ENCODE measurements at places on chromosomes 3 and 15. TPM values are rescaled to one million over a fixed set of nuclear protein-coding genes. Genes with fewer than 3 reads are reported as not detected.

DNA sequence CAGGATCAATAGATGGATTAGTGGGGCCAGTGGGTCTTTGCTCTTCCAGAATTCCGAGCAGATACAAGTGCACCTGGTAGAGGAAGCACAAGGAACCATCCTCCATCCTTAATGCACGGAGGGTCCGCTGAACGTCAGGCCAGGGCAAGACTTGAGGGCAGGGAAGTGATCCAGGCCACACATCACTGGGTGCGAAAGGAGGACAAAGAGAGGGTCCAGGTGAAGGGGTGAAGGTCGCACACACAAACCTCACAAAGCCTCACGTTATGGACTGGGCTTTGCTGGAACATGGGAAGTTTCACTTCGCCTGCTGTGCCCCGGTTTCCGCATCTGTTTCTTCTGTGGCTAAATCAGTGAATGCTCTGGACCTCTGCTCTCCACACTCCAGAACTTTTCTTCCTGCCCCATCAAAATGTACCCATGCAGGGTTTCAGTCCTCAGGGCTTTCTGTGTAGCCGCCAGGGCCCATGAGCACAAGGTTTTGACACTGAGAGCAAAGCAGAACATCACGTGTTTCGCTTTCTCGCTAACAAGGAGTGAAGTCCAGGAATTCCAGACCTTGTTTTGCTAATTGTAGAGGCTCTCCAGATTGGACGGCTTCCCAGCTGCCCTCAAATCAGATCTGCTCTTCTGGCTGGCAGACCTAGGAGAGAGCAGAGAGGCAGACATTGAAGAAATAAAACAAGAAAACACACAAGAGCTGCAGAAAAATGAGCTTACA, 56.3 kb downstream of the KLF15 start:
- no peak for DNase-seq

CLSTN2 gene
- total RNA-seq, result 8.4 TPM

DNA sequence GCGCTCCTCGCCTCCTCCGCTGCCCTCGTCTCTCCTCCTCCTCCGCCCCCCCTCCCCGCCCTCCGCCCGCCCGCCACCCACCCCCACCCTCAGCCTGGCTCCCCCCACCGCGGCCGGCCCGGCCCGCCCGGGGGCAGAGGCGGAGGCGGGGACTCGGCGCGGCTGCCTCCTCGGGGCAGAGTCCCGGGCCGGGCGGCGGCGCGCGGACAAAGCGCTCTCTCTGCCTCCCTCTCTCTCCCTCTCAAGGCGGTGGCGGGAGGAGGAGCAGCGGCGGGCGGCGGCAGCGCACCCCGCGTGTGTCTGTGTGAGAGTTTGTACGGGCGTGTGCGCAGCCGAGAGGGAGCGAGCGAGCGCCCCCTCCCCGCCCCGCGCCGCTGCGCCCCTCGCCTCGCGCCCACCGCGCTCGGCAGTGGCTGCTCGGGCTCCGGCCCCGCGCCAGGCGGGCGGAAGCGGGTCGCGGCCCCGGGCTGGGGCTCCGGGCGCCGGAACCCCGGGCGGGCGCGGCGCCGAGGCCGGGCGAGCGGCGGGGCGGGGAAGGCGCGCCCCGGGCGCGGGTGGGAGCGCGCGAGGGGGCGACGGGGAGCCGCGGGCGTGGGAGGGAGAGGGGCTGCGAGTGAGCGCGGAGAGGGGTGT, at the start of gene IGF2BP2:
Gene IGF2BP2 (minus strand): TSS at position 37 of the 633 bp plus-strand sequence. CDS start 82 bp downstream, outside the sequence.
- DNase-seq, result peak; percentile 91

GRCh38 chr15:43879386-43880355, 52.9 kb downstream of the WDR76 start:
- DNase-seq, result no peak

- DNase-seq, result no peak
These were observed 808.7 kb downstream of the GRM7 start for GRCh38 chr3:7669641-7670040.

DNA sequence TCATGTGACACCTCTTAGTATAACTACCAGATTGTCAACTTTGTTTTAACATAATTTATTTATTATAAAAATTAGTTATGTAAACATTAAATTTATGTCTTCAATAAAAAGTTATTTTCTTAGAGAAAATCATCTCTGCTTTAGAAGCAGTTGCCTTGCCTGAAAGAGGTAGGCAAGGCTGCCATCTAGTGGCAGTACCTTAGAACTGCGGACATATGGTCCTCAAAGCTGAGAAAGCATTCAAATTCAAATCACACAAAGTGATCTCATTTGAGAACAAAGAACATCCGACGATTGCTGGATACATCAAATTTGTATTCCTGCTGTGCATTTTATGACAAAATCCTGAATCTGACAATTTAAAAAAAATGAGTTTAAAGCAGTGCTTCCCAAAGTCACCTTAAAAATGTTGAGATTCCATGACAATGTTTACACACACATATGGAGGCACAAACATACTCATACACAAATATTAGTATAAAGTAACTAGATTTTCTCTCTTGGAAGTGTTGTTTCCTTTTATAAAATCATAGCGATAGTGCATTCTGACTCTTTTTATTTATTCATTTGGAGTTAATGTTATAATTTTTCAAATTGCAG, 617.4 kb downstream of the CADM2 start:
- DNase-seq, result no peak

- DNase-seq, result no peak
These were observed 452.8 kb downstream of the ROBO1 start for GRCh38 chr3:79314962-79315361.

GRCh38 chr3:15094187-15094875, 4.6 kb downstream of the RBSN start:
- DNase-seq, result no peak

SLC6A1 gene
- total RNA-seq, result 0.57 TPM

- DNase-seq, result peak; percentile 98
These were observed at the start of gene USP3 for GRCh38 chr15:63504247-63504978. TSS of gene USP3 (plus strand) at chr15:63504593. CDS start at chr15:63504740, 147 bp downstream.

DNA sequence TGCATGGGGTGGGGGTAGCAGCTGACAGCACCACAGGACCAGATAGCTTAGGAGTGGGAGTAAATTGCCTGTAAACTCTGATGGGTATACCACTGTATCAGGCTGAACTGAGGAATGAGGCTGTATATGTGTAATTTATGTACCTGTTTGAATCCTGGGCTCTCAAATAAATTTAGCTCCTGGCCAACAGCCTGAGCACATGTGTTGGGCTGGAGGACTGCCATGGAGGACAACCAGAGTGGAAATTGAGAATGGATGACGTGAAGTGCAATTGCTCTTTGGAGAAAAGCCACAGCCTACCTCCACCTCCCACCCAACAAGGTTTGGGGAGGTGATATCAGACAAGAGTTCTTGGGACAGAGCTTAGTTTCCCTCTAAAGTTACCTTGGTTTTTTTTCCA, 328.6 kb upstream of the PROK2 start:
- no peak for DNase-seq

DNA sequence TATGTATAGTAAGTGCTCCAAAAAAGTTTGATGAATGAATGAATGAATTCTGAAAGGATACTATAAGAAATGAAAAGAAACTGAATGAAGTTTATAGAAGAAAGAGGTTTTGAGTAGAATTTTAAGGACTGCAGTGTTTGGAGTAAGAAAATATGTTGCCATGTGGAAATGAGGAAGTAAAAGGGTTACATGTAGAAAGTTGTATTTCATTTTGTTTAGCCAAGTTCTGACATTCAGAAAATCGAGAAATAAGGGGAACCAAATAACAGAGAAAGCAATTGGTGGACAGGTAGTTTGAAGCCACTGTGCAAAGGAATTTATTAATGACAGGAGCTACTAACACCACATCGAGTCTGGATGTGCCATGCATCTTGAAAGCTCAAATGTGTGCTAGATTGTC, 200.7 kb downstream of the SATB1 start:
- DNase-seq, result no peak

LRRC3B gene
- total RNA-seq, result 0.38 TPM

EFCAB12 gene
- not detected for total RNA-seq

CMTM6 gene
- 11.3 TPM for total RNA-seq

- DNase-seq, result peak; percentile 90
These were observed 76.7 kb downstream of the CBLB start for GRCh38 chr3:105791919-105792786.

LOXL1 gene
- 15.9 TPM for total RNA-seq

GRCh38 chr15:74788683-74789151, 6.8 kb downstream of the CSK start:
- no peak for DNase-seq

SEMA3G gene
- total RNA-seq, result 12.3 TPM

- DNase-seq, result no peak
These were observed 4.9 kb downstream of the MRPL47 start for GRCh38 chr3:179599531-179599930.

DNA sequence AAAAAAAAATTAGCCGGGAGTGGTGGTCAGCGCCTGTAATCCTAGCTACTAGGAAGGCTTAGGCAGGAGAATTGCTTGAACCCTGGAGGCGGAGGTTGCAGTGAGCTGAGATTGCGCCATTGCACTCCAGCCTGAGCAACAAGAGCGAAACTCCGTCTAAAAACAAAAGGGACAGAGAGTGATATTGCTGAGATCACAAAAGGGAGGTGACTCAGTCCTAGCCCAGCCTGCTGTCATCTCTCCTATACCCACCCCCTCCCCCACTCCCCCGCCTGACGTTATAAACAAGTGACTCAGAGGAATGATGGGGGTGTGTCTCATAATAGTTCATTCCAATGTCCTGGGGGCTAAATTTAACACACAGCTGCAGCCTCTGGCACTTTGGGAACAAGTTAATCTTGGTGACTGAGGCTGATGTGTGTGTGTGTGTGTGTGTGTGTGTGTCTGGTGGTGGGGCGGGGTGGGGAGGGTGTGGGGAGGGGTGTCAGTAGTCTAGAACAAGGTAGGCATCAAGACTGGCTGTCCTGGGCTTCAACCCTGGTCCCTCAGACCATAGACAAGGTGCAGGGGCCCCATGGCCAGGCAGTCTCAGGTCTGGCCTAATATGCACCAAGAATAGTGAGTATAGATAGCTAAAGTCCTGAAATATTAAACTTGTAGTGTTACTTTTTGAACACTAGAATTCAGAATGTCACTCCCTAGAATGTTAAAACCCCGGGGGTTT, 1.3 kb upstream of the KLHL40 start:
- no peak for DNase-seq

DNA sequence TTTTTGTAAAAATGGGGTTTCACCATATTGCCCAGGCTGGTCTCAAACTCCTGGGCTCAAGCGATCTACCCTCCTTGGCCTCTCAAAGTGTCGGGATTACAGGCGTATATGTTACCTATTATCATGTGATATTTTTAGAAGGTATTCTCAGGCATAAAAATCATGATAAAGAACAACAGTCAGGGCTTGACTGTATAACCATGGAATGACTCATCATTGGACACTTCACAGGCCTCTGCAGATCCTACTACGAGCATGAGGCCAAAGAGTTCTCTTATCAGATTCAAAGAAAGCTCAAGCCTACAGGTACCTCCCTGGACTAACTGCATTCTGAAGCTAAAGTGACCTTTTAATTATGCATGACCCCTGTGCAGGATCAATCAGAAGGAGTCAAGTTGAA, 91.7 kb upstream of the PRICKLE2 start:
- no peak for DNase-seq

- no peak for DNase-seq
These were observed 206.8 kb upstream of the TGFBR2 start for GRCh38 chr3:30399394-30400181.

GRCh38 chr3:161419555-161420333, 48.4 kb upstream of the SPTSSB start:
- no peak for DNase-seq

- no peak for DNase-seq
These were observed 541.8 kb downstream of the NLGN1 start for GRCh38 chr3:173939331-173939730.

EPB42 gene
- 0.57 TPM for total RNA-seq

DNA sequence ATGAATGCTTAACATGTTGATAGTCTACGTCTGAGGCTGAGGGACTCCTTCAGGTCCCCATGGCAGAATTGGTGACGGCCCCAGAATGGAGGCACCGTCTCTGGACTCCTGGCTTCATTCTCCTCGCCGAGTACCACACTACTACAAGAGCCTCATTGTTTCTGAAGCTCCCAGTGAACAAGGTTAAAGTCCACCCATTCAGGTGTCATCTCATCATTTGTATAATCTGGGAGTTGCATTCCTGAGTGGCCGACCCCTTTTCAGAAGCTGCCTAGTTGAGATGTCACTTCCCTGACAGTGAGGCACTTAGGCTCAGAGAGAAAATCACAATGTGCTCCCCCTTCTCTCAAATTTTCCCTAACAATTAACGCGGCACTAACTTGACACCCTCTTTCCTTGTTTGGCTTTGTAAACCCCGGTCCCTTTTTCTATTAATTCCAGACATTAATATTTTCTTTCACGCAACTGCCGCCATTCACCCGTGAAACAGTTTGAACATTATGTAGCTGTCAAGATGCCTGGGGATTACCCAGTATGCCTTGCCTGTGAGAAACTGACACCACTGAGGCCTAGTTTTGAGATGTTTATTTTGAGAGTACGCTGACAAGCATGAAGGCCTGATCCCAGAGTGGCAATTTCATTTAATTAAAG, 105.6 kb downstream of the MCTP2 start:
- no peak for DNase-seq

- no peak for DNase-seq
These were observed 56.8 kb downstream of the TFG start for GRCh38 chr3:100766069-100766468.

DNA sequence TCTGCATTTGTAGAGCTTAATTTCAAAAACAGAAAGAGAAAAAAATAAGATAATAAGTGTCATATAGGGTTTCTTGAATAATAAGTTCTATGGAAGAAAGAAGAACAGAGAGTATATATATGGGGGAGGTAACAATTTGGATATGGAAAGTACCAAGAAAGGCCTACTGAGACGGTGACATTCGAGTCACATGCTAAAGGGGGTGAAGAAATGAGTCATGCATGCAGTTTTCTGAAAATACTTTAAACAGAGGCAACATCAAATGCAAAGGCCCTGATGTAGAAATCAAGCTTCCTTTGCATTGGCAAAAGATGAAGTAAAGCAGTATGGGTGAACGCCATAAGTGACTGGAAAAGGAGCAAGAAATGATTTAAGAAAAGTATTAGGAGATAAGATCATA, 371.6 kb upstream of the ZNF385D start:
- no peak for DNase-seq

GRCh38 chr3:185188816-185189215, 36.0 kb upstream of the C3orf70 start:
- DNase-seq, result no peak

AHSG gene
- not detected for total RNA-seq

CDC25A gene
- total RNA-seq, result 1.1 TPM

Measured in Right ventricle myocardium inferior (tissue), 1 donor.